ENCODE measurements at places on chromosomes 3 and 15. TPM values are rescaled to one million over a fixed set of nuclear protein-coding genes. Genes with fewer than 3 reads are reported as not detected.

The C3orf20 gene
- not detected for total RNA-seq

DNA sequence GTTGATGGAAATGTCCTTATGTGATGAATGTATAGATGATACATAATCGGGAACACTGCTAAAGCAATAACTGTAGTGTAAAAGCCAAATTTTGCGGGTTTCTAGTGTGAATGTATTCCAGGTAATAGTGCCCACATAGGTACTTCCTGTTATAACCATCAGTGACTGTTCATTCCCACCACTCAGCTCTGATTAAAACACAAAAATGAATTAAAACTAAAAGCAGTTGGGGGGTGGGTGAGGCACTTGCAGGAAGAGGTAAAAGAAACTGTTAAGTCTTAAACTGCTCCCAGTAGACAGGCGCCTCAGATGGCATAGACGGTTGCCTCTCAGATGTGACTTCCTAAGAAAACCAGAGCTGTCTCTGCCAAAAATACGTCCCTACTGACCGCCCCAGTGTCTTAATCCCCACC, 893 bp upstream of the MTHFS start:
- no peak for DNase-seq
- H3K4me1 ChIP-seq: peaks cover 9% of the 10 kb centered on the region
- H3K27me3 ChIP-seq: no peaks in the 10 kb centered on the region
- H3K27ac ChIP-seq: no peak overlapping the region
- no peak overlapping the region for H3K4me3 ChIP-seq

The TMEM207 gene
- total RNA-seq: not detected

The CDHR4 gene
- total RNA-seq: not detected

- no peaks in the 10 kb centered on the region for H3K4me1 ChIP-seq
- no peaks in the 10 kb centered on the region for H3K27me3 ChIP-seq
- H3K27ac ChIP-seq: no peak overlapping the region
- H3K4me3 ChIP-seq: no peak overlapping the region
These were observed 973.4 kb downstream of the ROBO1 start for GRCh38 chr3:78794431-78794830.

- H3K36me3 ChIP-seq: no peaks in the 10 kb centered on the region
- H3K27me3 ChIP-seq: no peaks in the 10 kb centered on the region
These were observed 614.4 kb upstream of the NR2F2 start for GRCh38 chr15:95715906-95716656.

The SLITRK3 gene
- 0.13 TPM for total RNA-seq

The KNL1 gene
- 0.78 TPM for total RNA-seq

GRCh38 chr3:17399586-17399985, 342.8 kb downstream of the TBC1D5 start:
- no peaks in the 10 kb centered on the region for H3K36me3 ChIP-seq
- no peaks in the 10 kb centered on the region for H3K4me1 ChIP-seq
- H3K27ac ChIP-seq: no peak overlapping the region

The CADPS gene
- total RNA-seq: not detected

All from thyroid gland (tissue), 4 donors.